ENCODE measurements at places on chromosomes 4 and X.
A peak's percentile ranks its signal among the peaks of the same experiment; 100 is the strongest.

DNA sequence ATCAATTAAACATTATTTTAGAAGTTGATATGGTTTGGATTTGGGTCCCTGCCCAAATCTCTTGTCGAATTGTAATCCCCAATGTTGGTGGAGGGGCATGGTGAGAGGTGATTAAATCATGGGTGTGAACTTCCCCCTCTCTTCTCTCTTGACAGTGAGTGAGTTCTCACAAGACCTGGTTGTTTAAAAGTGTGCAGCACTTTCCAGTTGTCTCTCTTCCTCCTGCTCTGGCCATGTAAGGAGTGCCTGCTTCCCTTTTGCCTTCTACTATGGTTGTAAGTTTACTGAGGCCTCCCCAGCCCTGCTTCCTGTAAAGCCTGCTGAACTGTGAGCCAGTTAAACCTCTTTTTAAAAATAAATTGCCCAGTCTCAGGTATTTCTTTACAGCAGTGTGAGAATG is 141.4 kb downstream of the GALNTL6 start:
- H3K4me1 ChIP-seq = peaks cover 4% of the 10 kb centered on the region
- no peaks in the 10 kb centered on the region for H3K36me3 ChIP-seq
- peaks cover 2% of the 10 kb centered on the region for H3K27me3 ChIP-seq
- H3K4me3 ChIP-seq = no peak overlapping the region
- no peak for DNase-seq
- H3K27ac ChIP-seq = no peak overlapping the region

DNA sequence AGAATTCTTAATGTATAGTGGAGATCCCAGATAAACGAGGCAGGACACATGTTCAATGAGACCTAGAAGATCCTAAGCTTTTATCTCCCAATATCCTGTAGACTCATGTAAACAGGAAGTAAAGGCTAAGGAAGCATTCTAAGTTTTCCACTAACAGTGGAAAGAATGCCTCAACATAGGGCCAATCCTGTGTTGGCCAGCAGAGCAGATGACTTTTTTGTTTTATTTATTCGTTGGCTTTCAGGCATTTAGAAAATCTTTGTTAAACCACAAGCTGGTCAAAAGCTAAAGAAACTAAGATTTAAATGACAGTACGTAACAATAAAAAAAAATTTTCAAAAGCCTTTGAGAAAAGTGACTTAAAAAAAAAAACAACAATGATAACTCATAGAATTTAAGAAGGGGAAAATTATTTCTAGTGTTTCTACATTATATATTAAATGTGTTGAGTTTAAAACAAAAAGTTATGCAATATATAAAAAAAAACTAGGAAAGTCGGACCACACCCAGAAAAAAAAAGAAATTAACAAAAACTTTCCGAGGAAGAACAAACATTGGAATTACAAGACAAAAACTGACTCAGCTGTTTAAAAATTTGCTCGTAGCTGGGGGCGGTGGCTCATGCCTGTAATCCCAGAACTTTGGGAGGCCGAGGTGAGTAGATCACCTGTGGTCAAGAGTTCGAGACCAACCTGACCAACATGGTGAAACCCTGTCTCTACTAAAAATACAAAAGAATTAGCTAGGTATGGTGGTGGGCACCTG is 759.3 kb downstream of the FSTL5 start:
- no peaks in the 10 kb centered on the region for H3K36me3 ChIP-seq
- H3K4me3 ChIP-seq = no peak overlapping the region
- no peak overlapping the region for H3K27ac ChIP-seq
- DNase-seq = no peak
- H3K27me3 ChIP-seq = no peaks in the 10 kb centered on the region

DNA sequence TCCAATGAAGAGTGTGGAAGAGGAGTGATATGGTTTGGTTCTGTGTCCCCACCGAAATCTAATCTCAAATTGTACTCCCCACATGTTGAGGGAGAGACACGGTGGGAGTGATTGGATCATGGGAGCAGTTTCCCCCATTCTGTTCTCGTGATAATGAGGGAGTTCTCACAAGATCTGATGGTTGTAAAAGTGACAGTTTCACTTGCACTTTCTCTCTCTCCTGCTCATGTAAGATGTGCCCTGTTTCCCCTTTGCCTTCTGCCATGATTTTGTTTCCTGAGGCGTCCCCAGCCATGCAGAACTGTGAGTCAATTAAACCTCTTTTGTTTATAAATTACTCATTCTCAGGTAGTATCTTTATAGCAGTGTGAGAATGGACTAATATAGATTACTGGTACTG is 39.6 kb downstream of the FAM47C start:
- no peaks in the 10 kb centered on the region for H3K36me3 ChIP-seq
- DNase-seq = no peak
- H3K4me1 ChIP-seq = no peaks in the 10 kb centered on the region
- no peak overlapping the region for H3K27ac ChIP-seq
- H3K4me3 ChIP-seq = no peak overlapping the region
- H3K27me3 ChIP-seq = no peaks in the 10 kb centered on the region

DNA sequence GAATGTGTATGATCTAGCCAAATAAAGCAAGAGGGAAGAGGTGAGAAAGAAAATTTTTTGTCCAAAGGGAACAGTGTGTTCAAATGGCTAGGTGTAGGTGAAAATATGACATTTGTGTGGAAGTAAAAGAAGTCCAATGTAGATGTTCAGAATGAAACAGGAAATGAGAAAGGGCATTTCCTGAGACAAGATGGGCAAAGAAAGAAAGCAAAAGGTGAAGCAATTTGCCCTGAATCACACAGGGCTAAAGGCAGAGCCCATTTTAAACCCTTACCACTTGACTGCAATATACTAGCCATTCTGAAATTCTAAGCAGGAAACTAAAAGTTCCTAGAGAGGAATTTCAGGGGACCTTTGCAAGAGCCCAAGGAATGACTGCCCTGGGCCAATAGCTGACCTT is 36.0 kb downstream of the CLOCK start:
- peaks cover 2% of the 10 kb centered on the region for H3K36me3 ChIP-seq
- H3K4me3 ChIP-seq = no peak overlapping the region
- H3K27ac ChIP-seq = no peak overlapping the region

DNA sequence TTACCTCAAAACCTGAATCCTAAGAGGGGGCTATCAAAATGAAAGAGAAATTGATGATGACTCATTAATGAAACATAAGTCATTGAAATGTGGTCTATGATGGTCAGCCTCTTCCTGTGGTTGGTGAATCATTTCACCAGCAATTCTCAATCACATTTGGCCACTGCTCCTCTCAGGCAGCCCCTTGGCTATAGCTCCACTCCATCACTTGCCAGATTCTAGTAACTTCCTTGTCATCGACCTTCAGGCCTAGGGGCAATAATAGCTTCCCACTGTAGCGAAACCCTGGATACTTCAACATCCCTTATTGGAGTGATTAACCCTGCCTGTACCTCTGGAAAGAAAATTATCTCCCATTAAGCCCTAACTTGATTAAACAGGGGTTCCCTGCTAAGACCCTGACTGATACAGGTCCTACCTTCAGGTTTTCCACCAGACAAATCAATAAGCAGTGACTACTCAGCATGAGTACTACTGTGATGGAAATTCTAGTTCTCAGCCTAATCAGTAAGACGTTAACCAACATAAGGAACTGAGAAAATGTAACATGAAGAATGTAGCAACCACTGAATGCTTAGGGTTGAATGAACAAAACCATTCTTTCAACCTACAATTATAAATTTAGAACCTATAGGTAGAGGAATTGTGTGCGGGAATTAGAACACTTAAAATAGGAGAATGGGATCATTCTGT is 30.4 kb downstream of the ADH7 start:
- no peak overlapping the region for H3K4me3 ChIP-seq
- no peak for DNase-seq
- no peak overlapping the region for H3K27ac ChIP-seq

DNA sequence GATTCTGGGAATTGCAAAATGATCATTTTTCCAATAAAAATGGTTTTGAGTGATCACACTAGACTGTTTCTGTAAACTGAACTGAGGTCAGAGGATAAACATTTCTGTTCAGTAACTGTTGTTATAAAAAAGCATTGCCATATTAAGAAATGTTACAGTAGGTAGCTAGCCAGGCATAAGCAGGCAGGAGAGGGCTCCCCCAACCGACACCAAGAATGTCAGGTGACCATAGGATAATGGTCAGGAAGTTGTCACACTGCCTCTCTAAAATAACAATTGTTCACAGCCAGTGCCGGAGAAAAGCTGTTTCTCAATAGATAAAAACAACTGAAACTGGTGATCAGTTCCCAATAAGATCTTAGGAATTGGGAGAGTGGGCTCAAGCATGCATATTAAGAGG is 306.2 kb upstream of the SLIT2 start:
- DNase-seq = no peak
- no peaks in the 10 kb centered on the region for H3K36me3 ChIP-seq
- H3K4me1 ChIP-seq = no peaks in the 10 kb centered on the region
- no peak overlapping the region for H3K4me3 ChIP-seq

DNA sequence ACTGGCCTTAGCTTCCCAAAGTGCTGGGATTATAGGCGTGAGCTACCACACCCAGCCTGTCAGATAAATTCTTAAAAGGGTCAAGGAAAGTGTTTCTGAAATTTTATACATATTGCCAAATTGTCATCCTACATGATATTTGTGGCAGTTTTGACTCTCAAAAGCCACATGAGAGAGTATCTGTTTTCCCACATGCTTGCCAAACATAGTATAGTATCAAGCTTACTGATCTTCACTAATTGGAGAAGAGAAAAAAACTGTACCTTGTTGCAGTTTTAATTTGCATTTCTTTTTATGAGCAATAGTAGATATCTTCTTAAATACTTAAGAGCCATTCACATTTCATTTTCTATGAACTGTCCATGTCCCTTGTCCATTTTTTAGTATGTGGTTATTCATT is 83.6 kb downstream of the TET2 start:
- DNase-seq = no peak
- H3K36me3 ChIP-seq = peaks cover 13% of the 10 kb centered on the region
- H3K4me3 ChIP-seq = no peak overlapping the region
- H3K27me3 ChIP-seq = no peaks in the 10 kb centered on the region
- H3K27ac ChIP-seq = no peak overlapping the region
- H3K4me1 ChIP-seq = no peaks in the 10 kb centered on the region

DNA sequence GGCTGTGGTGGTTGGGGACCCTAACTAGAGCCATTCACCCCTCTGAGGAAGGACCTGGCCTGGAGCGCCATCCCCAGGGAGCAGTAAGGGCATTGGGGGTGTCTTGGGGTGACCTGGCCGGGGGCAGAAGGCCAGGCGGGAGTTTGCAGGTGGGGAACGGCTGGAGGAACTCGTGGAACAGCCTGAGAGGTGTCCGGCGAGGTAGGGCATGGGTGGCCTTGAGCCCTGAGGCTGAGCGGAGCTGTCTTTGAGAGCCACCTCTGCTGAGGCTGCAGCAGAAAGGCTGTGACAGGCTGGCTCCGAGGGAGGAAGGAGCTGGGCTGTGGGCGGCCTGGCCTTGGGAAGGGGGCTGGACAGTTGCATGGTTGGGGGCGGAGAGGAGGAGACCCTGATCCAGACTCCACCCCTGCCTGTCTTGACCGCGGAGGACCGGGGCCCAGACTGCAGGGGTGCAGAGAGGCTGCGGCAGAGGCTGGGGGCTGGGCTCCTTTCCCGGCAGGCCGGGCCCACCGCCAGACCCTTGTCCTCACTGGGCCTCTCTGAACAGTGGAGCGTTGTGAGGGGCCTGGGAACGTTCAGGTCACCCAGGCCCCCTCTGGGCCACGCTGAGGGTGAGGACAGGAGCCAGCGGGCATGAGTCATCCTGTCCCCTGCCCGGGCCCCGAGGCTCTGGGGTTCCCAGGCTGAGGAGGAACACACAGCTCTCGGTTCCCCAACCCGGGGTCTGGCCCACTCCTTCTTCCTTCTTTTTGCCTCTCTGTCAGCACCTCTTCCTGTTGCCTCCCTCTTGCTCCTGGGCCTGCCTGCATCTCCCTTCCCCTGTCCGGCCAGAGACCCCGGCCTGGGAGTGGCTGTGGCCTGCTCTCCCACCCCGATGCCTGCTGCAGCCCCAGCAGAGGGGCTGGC is 8.1 kb downstream of the SH3BP2 start:
- no peaks in the 10 kb centered on the region for H3K36me3 ChIP-seq
- peaks cover 3% of the 10 kb centered on the region for H3K27me3 ChIP-seq
- DNase-seq = peak; percentile 66
- H3K27ac ChIP-seq = peak overlapping the region; percentile 80
- H3K4me3 ChIP-seq = no peak overlapping the region
- H3K4me1 ChIP-seq = peaks cover 29% of the 10 kb centered on the region

DNA sequence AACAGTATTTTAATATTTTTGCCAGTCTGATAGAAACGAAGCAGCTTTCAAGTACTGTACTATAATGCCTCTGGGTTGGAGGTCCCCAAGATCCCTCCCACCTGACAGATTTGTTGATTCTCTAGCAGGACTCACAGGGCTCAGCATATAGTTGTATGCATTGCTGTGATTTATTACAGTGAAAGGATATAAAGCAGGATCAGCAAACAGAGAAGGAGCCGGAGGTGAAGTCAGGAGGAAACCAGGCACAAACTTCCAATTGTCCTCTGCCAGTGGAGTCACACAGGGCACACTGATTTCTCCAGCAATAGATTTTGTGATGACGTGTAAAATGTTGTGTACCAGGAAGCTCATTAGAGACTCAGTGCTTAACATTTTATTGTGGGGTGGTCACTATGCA is 19.0 kb downstream of the USP53 start:
- H3K27me3 ChIP-seq = no peaks in the 10 kb centered on the region
- no peaks in the 10 kb centered on the region for H3K36me3 ChIP-seq
- H3K27ac ChIP-seq = no peak overlapping the region
- no peak overlapping the region for H3K4me3 ChIP-seq
- no peak for DNase-seq
- H3K4me1 ChIP-seq = peaks cover 20% of the 10 kb centered on the region

DNA sequence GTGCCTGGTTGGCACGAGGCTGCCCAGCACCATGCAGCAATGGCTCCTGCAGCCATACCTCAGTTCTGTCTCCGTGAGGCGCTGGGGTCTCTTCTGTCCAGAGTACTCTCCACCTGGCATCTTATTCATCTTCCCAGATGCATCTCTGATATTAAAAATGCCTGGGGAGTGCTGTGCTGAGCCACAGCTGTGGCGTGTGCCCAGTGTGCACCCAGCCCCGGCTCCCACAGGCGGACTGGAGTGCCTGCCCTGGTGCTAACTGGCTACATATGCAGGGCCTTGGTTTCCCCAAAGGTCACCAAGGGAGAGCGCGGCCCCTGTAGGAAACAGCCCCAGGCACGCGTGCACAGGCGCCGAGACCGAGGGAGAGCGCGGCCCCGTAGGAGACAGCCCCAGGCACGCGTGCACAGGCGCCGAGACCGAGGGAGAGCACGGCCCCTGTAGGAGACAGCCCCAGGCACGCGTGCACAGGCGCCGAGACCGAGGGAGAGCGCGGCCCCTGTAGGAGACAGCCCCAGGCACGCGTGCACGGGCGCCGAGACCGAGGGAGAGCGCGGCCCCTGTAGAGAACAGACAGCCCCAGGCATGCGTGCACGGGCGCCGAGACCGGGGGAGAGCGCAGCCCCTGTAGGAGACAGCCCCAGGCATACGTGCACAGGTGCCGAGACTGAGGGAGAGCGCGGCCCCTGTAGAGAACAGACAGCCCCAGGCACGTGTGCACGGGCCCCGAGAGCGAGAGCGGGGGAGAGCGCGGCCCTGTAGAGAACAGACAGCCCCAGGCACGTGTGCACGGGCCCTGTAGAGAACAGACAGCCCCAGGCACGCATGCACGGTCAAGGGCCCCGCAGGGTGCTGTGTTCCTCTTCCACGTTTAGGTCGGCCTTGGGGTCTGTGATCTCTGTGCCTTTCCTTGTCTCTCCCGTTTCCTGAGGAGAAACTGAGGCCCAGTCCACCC is 14.5 kb downstream of the TMEM175 start:
- H3K27ac ChIP-seq = no peak overlapping the region
- no peak overlapping the region for H3K4me3 ChIP-seq
- no peak for DNase-seq
- H3K27me3 ChIP-seq = peaks cover 16% of the 10 kb centered on the region
- H3K36me3 ChIP-seq = peaks cover 7% of the 10 kb centered on the region

- H3K4me1 ChIP-seq = peaks cover 8% of the 10 kb centered on the region
- peaks cover 5% of the 10 kb centered on the region for H3K27me3 ChIP-seq
Observed at GRCh38 chr4:73721909-73722308, 18.5 kb upstream of the CXCL8 start.
